ENCODE measurements at places on chromosomes 3 and 15.

DNA sequence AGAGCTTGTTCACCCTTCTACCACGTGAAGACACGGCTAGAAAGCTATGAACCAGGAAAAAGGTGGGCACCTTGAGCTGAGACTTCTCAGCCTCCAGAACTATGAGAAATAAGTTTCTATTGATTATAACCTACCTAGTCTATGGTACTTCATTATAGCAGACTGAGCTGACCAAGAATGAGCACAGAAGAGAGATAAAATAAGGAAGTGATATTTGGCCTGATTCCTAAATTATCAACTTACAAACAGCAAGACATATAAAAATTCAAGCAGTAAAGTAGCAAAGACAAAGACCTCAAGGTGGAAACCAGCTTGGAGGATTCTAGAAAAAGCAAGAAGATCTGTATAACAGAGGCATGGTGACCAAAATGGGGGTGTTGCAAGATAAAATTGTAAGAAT lies 63.9 kb upstream of the OSTN start:
- DNase-seq: no peak

DNA sequence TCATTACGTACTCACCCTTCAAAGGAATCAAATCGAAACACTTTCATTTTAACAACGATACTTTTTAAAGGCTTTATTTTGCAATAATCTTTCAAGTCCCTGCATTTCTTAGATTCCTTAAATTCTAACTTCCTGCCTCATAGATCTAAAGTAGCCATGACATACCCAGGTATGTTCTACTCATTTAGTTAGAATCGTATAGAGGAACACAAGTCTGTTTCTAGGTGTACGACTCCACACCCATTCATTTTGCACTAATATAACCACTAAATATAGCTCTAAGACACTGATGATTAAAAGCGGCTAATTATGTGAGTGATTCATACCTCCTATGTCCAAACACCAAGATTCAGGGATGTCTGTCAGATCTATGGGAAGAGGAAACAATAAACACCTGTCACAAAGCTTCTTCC lies 1.3 kb downstream of the ATP13A3 start:
- DNase-seq: no peak

DNA sequence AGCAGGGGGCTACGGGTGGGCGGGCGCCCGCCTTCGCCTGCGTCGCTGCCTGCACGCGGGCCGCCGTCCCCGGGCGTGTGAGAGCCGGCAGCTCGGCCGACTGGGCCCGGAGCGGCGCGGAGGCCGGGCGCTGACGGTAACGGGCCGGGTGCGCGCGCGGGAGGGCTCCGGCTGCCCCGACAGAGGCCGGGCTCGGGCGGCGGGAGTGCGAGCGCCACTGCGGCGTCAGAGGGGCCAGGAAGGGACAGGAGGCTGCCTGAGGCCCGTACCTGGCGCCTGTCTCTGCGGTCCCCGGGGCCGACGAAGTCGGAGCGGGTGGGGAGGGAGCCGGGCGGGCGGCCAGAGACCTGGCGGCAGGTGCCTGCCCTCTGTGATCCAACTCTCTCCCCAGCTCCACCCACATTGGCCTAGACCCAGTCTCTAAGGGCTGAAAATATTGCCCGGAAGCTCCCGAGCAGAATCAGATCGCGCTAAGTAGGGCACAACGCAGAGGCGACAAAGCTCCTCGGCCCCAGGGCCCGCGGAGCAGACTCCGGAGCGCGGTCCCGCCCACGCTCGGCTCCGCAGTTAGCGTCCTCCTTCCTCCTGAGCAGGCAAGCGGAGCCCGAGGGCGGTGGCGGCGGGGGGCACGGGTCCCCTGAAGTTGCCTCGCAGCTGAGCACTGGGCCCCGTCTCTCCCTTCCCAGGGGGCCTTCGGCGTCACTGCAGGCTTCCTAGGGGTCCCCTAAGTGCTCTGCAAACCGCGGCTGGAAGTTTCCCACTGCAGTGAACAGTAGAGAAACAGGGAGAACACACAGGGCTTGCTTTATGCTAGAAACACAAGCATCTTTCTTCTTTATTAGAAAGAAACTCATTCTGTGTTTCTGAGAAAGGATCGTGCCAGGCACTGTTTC lies at the start of gene MAN2A2:
TSS of gene MAN2A2 (plus strand) at position 463 of the 893 bp plus-strand sequence. CDS start 906 bp downstream, outside the sequence.
- DNase-seq: no peak

DNA sequence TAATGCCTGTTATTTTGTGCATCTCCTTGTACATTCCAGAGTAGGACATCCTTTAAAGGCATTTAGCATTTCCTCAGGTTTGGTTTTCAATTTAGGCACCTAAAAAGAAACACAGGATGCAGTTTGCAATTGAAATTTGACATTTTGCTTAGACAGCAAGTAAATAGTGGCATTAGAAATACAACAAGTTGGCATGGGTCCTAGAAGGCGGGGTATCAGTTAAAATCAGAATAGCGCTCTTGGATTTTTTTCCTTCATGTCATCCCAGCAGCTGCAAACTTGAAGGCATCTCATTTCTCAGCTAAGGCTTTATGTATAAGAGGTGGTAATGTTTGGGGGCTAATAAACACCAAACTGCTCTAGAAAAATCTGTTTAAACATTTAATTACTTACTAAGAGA lies 47.5 kb upstream of the SKOR1 start:
- no peak for DNase-seq

DNA sequence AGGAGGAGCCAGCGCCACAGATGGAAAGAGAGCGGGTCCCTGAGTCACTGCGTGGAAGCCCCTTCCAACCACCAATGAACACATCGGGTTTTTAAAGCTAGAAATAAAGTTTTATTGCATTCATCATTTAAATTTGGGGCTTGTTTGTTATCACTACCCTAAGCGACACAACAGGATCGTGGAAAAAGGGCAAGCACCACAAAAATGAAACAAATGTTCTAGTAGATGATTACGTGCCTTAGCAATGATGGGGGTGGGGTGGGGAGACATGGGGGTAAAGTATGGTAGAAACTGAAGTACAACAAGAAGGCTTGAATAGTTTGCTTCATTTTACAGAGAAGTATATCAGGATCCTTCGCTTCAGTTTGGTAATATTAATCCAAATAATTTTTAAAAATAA lies 221.6 kb upstream of the ATP10A start:
- no peak for DNase-seq

- DNase-seq: no peak
These were observed 63.5 kb upstream of the FSIP1 start for GRCh38 chr15:39846108-39846507.

DNA sequence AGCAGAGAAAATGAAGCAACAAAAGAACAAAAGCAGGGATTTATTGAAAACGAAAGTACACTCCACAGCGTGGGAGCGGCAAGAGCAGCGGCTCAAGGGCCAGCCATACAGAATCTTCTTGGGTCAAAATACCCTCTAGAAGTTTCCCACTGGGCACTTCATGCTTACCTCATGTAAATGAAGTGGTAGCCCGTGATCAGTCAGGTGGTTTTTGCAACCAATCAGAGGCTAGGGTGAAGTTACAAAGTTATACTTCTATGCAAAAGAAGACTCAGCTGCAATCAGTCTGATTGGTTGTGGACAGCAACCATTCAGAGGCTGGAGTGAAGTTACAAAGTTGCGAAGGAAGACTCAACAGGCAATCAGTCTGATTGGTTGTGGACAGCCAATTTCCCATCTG lies 37.8 kb upstream of the TRH start:
- DNase-seq: no peak
